ENCODE measurements at places on chromosomes 11 and 22.
A peak's percentile ranks its signal among the peaks of the same experiment; 100 is the strongest.

DNA sequence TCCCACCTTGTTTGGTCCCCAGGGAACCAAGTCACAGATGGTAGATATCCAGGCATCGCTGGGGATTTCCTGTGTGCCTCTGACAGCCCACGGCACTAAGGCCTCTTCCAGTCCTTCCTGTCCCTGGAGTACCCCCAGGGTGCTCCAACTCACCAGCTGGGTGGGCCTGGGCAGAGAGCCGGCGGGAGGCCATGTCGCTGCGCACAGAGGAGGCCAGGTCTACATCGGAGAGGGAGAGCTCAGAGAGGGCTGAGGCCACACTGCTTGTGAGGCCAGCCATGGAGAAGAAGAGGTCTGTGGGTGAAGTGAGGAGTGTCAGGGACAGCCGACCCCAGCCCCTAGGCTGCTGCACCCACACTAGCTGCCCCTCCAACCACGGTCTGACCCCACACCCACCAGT is 5.3 kb downstream of the ATG2A start:
- DNase-seq, result no peak

DNA sequence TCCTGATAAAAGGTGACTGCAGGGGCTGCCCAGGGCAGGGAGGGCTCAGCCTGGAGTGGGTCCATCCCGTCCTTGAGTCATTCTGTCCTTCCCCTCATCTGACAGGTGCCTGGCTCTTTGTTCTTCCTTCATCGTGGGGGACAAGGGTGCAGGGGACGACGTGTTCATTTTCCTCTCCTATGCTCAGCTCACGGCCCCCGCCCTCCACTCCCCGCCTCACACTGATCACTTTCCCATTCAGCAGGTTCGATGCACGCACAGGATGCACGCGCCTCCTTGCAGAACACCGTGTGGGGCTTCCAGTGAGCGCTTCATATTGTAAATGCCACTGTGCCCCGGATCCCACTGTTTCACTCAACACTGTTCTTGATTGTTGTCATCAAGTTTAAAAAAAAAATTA is 32.7 kb upstream of the SHANK2 start:
- no peak for DNase-seq

GRCh38 chr11:124762105-124762623 is at the start of gene ESAM:
Gene ESAM (minus strand): TSS chr11:124762290. CDS start chr11:124762154, 136 bp downstream.
- DNase-seq, result peak; percentile 72

GRCh38 chr22:26780521-26780920 is 123.1 kb downstream of the MIAT start:
- DNase-seq, result no peak

GRCh38 chr22:20218326-20218872 is 49.7 kb downstream of the RTN4R start:
- DNase-seq, result no peak

GRCh38 chr11:9524001-9524400 is 49.5 kb upstream of the WEE1 start:
- no peak for DNase-seq

GRCh38 chr11:45272701-45273100 is 13.4 kb downstream of the SYT13 start:
- no peak for DNase-seq

DNA sequence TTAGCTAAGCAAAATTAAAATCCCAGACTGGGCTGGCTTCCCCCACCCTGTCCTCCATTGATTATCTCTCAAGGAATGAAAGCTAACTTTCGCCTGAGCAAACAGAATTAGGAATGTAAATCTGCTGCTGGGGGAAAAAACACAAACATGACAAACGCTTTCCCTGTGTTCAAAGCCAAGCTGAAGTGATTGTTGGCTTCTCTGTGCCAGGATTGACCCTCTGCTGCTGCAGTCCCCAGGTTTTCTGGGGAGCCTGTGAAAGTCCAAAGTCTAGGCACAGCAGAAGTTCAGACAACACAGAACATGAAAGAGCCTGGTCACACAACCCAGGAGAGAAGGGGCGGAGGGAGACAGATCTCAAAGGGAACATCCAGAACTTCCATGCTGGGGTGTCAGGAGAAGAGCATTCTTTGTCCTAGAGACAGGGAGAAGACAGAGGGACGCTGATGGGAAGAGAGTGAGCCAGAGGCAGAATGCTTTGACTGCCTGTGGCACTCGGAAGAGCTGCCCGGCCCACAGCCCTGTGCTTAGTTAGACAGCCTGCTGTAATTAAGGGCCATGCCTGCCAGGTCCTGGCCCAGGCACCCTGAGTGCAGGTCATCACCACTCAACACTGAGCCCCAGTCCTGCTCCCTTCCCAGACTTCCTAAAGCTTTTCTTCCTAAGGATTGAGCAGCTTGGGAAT is 6.9 kb downstream of the PATZ1 start:
- no peak for DNase-seq

GRCh38 chr11:7612056-7612660 is 61.1 kb downstream of the CYB5R2 start:
- DNase-seq, result no peak

DNA sequence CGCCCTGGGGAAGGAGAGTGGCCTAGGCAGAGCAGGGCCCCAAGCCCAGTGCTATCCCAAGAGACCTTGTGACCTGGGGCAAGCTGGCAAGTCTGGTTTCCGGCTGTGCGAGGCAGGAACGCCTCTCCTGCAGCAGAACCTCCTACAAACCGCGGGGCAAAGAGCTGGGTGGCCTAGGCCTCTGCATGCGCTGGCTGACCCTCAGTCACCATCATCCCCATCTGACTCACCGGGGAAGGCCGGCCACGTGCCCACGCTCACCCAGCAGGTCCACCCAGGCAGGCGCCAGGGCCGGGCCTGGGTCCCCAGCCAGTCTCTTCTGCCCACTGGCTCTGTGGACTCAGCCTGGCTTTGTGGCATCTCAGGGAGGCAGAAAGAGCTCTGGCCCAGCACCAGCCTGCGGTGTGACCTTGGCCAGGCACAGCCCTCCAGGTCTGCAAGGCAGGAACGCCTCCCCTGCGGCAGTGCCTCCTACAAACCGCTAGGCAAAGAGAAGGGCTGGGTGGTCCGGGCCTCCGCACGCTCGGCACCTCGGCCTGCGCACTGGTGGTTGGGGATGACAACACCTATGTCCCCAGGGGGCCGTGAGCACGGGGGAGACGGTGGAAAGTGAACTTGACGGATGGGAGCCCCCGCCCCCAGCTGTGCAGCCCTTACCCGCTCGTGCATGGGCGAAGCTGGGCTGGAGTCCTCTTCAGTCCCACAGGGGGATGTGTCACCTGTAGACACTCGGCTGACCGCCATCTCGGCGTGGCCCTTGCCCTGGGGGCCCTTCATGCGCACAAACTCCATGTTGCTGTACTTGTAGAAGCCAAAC is 38.2 kb downstream of the KIAA0930 start:
- no peak for DNase-seq

- DNase-seq, result no peak
Measured at GRCh38 chr11:100383357-100383865, 303.7 kb upstream of the ARHGAP42 start.

- DNase-seq, result no peak
Measured at GRCh38 chr11:67179892-67180490, 60.9 kb downstream of the KDM2A start.

DNA sequence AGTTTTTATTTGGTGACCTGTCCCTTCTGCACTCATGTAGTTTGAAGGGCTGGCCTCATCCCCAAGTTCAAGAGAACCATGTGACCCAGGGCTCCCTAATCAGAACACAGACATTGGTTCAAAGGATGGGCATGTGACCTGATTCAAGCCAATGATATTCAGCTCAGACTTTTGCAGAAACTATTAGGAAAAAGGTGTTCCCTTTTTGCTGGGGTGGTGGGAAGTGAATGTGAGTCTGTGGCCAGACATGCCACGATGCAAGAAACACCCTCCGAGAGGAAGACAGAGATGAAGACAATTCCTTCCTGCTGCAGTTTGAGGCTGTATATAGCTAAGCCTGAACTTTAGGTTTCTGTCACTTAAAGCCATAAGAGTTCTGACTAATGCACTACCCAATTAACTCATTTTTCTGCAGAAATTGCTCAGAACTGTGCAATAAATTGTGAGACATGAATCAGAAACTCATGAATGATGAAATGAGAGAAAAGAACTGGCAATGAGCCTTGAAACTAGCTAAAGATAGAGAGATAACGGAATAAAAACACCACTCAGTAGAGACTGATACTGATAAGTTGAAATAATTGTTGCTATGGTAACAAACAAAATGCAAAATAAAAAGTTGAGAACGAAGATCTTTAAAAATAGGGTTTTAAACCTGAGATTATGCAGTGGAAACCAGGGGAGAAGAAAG is 9.2 kb upstream of the MAPK1 start:
- DNase-seq, result no peak

DNA sequence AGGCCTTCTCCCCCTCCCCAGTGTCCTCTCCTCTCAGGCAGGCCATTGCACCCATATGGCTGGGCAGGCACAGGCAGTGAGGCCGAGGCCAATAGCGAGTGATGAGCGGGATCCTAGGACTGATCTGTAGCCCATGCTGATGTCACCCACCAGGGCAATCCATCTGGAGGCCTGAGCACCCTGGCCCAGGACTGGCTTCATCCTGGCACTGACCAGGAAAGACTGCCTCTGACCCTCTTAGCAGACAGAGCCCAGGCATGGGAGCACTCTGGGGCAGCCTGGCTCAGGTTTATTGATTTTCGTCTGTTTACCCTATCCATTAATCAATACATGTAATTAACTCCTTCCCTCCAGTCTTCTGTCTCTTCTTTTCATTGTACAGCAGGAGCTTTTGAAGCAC is 5.1 kb upstream of the TIRAP start:
- no peak for DNase-seq

DNA sequence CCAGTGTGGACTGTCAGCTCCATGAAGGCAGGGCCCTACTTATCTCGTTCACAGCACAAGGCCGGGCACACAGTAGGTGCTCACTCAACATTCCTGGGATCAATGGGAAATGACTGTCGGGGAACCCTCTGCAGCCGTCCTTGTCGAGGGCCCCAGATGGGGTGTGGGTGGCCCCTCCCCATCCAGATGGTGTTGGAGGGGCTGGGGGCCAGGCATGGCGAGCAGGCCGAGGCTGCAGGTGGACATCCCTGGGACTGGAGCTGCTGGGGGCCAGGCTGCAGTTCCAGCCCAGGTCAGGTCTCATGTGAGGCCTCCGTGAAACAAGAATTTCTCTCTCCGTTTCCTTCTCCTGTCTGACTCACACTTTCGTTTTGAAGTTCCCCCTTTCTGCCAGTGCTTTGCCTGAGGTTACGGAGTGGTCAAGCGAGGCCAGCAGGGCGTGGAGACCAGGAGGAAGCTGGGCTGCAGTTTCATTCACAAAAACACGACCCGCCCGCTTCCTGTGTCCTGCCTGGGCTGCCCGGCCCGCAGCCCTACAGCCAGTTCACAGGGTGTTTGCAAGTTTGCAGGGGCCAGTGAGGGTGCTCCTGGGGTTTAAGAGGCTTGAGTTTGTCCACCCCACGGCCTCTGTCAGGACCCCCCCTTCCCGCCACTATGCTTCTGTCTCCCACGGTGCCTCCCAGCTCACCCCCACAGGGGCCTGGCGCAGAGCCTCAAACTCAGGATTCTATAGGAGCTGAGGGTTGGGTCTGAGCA is 4.5 kb downstream of the MYEOV start:
- DNase-seq, result no peak

DNA sequence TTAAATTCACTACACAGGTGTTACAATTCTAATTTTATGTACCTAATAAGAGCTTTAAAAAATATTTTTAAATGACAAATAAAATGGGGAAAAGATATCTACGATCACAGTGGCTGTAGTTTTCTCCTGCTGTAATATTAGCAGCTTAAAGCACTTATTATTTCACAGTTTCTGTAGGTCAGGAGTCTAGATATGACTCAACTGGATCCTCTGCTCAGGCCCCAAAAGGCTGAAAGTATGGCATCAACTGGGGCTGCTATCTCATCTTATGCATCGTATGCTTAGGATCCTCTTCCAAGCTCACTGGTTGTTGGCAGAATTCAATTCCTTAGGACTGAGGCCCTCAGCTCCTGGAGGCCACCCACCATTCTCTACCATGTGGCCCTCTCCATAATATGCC is 12.8 kb downstream of the FBXO3 start:
- no peak for DNase-seq

DNA sequence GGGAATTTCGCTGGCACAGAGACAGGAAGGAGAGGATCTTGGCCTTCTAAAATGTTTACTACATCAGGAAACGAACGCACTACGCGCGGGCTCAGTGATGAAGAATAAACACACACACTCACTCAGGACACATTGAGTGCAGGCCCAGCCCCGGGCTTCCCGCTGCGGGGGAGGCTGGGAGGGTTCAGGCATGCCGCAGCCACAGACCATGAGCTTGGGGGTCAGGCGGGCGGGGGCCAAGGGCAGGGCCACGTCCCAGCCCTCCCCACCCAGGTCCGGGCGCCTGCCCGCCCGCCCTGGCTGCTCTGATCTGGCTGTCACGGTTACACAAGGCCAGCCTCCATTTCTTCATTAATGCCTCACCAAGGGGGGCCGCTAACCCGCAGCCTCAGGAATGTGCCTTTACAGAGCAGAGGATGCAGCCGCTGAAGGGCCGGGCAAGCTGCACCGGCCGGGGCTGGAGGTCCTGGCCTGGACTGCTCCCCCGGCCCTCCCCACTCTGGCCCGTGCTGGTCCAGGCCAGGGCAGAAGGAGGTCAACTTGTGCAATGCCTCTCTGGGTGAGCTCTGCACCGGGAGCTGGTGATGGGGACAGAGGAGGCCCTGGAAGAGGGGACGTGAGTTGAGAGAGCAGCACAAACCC is 41.7 kb downstream of the IGF2 start:
- DNase-seq, result no peak

GRCh38 chr22:41538583-41538982 is 5.7 kb downstream of the POLR3H start:
- no peak for DNase-seq

DNA sequence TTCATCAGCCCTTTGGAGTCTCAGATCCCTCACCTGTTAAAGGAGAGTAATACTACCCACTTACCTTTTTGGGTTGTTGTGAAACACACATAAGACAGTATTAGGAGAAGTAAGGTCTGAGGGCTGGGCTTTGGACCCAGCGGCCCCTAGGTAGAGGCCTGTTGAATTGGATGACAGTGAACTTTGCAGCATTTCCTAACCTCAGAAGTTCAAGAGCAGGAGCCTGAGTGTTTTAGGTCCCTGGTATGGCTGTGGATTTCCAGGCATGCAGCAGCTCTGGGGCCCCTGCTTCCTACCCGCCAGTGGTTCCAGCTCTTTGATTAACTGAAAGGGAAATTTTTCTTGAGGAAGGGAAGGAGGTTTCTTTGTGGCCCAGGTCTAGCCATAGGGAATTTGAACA is 58.9 kb downstream of the TEAD1 start:
- DNase-seq, result no peak

- no peak for DNase-seq
Measured at GRCh38 chr11:68546555-68546954, 86.0 kb downstream of the PPP6R3 start.

DNA sequence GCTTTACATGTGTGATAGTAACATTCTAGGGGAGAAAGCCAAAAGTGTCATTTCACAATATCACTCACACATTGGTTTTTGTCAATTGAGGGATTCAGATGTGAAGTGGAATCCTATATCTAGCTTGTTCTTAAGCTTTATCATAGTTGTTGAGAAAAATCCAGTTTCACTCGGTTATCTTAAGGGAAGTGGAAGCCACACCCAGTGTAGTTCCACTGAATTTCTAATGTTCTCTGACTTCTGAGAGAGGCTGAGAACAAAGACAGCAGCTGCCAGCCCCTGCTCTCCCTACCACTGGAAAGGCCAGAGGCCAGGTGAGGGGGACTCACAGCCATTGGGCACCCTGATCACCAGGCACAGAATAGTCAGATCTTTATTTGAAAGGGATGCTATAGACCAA is 53.7 kb downstream of the THAP12 start:
- no peak for DNase-seq
